ENCODE measurements at places on chromosomes 16 and 17.

- DNase-seq: no peak
Observed at GRCh38 chr17:2044263-2044894, 2.6 kb downstream of the OVCA2 start.

GRCh38 chr17:28057731-28058246 lies 15.3 kb downstream of the NLK start:
- no peak for DNase-seq

- no peak for DNase-seq
Observed at GRCh38 chr16:11539641-11540050, 47.1 kb downstream of the LITAF start.

- DNase-seq: no peak
Observed at GRCh38 chr16:56945847-56946527, 14.0 kb downstream of the HERPUD1 start.

- no peak for DNase-seq
Observed at GRCh38 chr17:3879186-3879585, 13.7 kb downstream of the CAMKK1 start.

- no peak for DNase-seq
Observed at GRCh38 chr17:81994593-81995462, 17.4 kb downstream of the ASPSCR1 start.

DNA sequence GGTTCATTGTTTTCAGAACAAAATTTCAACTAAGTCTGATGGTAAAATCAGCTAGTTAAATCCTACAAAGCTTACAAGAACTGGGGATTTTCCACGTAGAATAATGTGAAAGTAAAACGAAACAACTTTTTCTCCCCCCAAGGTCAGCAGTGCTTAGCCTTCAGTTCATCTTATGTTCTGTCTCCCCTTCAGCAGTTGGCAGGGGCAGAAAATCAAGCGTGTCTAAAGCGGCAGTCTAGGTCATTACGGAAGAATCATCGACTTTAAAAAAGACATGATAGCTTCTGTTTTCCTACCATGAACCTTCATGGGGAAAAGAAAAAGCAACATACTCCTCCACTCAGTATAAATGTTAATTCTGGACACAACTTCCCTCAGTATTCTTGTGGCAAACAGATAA lies 50.7 kb downstream of the GNA13 start:
- DNase-seq: no peak

DNA sequence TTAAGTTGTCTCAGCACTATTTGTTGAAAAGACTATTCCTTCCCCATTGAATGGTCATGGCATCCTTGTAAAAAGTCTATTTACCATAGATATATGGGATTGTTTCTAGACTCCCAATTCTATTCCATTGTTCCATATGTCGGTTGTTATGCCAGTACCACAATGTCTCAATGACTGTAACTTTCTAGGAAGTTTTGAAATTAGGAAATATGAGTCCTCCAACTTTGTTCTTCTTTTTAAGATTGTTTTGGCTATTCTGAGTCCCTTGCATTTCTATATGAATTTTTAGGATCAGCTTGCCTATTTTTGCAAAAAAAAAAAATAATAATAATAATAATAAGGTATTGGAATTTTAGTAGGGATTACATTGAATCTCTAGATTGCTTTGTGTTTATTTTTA lies 43.0 kb upstream of the ABCA3 start:
- no peak for DNase-seq

GRCh38 chr17:33732116-33732515 lies 439.0 kb upstream of the ASIC2 start:
- DNase-seq: no peak

DNA sequence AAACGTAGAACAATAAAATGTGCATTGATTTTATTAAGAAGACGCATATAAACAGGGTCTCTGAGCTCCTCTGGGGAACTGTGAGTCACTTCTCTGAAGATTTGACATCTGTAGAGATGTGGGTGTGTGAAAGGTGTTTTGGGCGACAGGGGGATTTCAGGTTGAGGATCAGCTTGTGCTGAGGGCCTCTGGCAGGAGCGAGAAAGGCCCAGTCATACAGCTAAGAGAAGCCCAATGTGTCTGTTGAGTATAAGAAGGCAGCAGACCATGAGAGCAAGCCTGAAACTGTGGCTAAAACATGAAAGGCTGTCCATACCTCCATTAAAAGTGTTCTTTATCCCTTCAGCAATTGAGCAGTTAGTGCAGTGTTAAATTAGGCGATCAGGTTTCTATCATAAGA lies 406.5 kb upstream of the MON1B start:
- DNase-seq: no peak

- DNase-seq: no peak
Observed at GRCh38 chr16:68426347-68426652, 22.0 kb downstream of the SMPD3 start.

DNA sequence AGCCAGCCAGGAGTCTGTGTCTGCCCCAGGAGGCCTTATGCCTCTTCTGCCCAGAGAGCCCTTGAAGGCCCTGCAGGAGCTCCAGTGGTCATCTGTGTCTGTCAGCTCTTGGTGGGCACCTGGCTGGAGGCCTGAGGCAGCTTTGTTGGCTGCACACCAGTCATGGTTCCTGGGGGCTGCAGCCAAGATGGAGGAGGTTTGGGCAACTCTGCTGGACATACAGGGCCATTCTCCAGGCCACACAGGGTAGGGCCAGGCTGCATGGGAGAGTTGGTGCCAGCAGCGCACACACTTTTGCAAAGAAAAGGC lies 29.4 kb downstream of the B9D1 start:
- DNase-seq: no peak

- DNase-seq: no peak
Observed at GRCh38 chr17:31758646-31759045, 100.4 kb downstream of the COPRS start.

DNA sequence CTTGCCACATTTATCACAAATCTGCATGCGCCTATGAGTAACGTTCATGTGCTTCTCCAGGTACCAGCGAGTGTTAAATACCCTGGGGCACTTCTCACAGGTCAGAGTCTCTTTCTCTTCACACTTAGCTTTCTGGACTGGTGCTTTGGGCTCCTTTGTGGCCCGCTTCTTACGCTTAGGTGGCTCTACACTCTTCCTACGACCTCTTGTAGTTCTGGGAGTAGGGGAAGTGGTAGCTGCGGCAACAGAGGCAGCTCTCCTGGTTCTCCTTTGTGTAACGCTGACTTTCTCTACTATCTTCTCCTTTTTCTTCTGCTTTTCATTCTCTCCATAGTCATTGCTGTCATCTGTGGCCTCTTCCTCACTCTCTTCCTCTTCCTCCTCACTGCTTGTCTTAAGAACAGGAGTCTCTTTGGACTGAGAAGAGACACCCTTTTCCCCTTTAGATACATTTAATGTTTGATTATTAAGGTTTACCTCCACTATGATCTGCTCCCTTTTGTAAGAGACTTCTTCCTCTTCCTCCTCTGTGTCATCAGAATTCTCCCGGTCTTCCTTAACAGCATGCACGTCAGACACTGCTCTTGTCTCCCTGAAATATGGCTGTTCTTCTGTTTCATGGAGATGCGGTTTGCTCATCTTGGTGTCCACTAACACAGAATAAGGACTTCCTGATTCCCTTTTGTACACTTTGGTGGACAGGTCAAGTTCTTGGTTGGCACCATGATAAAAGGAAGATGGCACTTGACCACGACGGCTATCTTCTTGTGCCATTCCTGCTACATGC lies 45.0 kb downstream of the ZNF652 start:
- no peak for DNase-seq

GRCh38 chr17:17539591-17539990 lies 43.4 kb upstream of the RASD1 start:
- DNase-seq: no peak

DNA sequence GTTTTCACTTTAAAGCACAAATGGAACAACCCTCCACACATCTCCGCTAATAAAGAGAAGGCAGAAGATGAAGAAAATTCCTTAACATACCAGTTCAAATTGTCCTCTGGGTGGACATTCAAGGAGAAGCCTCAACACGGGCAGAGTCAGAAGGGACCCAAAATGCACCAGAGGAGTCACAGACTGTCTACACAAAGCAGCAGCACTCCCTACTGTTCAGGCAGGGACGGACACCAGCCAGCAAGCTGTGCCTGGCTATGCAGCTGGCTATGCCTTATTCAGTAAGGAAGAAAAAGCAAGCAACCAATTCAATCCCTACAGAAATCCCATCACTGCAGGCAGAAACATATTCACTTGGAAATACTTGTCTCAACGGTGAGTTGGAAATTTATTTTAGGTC lies 8.1 kb downstream of the DNAJC7 start:
- DNase-seq: no peak

DNA sequence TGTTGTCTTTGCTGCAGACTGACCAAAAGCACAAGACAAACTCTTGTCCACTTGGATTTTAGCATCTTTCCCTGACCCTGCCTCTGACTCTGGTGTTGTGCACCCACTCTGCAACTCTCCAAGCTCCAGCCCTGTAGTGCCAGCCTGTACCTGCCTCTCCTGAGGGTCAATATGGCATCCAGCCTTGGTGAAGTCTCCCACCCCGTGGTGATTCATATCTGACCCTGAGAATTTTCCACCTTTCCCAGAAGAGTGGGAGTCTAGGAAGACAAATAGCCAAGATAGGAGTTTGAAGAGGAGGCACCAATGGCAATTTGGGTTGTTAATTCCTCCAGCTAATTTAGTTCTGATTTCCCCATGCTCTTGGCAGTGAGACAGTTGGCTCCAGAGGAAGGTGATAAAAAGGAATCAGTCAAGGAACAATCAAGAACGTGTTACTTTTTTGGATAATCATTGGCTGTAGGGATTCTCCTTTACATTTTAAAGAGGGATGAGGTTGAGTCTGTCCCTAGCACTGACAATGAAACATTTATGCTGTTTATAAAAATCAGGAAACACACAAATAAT lies 416.0 kb downstream of the MAF start:
- DNase-seq: no peak

DNA sequence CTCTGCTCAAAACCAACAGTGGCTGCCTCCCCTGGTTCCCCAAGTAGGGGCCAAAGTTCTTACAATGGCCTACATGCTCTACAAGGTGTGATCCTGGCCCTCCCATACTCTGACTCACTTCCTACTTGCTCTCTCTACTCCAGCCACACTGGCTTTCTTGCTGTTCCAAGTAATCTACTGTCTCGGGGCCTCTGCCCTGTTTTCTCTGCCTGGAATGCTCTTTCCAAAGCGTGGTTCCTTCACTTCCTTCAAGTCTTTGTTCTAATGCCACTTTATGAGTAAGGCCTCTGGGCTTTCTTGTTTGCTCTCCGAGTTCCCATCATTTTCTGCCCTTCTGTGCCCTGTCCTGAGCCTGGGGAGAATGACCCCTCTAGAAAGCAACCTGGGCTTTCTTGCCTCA lies 4.1 kb upstream of the CDH3 start:
- DNase-seq: no peak

- no peak for DNase-seq
Observed at GRCh38 chr17:59859444-59860025, 33.2 kb downstream of the TUBD1 start.

- no peak for DNase-seq
Observed at GRCh38 chr17:21090902-21091618, 35.7 kb upstream of the DHRS7B start.

- DNase-seq: no peak
Observed at GRCh38 chr17:47975823-47976205, 4.9 kb downstream of the CDK5RAP3 start.

DNA sequence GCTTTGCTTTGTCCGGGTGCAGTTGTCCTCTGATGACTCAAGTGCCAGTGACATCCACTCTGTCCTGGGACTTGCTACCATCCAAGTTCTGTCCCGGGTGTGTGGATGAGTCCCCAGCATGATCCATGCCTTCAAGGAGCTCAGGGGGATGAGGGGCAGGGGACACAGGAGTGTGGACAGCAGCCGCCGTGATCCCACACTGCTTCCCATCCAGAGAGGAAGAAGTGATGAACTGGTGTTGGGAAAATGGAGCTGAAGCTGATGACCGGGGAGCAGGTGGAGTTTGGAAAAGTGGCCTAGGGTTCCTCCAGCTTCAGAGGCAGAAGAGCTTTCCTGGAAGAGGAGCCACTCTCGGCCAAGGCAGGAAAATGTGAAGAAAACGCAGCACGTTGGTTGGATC lies 249.6 kb upstream of the TNRC6C start:
- no peak for DNase-seq

DNA sequence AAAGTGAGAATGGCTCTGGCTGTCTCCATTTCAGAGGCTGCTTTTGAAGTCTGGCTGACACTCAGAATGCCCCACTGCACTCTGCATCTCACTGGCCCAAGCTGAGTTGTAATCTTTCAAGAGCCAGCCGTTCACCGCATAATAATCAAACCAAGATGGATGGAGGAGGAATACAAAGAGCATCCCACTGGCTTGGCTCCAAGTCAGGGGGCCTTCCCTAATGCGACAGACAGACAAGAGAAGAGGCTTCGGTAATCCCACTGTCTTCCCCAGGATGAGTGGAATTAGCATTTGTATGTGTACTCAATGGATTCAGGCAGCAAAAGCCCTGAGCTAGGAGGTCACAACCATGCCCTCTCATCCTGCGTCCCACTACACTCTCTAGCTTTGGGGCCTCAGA lies 68.0 kb downstream of the CBLN1 start:
- DNase-seq: no peak

DNA sequence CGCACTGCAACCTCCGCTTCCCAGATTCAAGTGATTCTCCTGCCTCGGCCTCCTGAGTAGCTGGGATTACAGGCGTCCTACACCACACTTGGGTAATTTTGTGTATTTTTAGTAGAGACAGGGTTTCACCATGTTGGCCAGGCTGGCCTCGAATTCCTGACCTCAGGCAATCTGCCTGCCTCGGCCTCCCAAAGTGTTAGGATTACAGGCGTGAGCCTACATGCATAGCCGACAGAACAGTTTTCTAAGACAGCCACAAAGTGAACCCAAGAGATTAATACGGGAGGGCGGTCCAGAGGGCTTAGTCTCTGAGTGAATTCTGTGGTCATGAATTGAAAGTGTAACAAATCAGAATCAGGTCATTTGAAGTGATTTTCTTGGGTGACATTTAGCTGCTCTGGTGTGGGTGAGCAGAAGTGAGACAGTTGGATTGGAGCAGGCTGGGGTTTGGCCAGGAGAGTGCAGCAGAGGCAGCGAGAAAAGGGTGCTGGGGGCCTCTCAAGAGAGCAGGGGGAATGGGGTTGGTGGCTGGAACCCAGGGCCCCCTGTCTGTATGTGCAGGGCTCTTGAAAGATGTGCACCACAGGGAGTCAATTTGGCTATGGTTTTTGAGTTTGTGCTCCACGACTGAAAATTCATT lies 231.4 kb upstream of the WSCD1 start:
- no peak for DNase-seq
